ENCODE measurements at places on chromosomes 2 and 18. TPM values are rescaled to one million over a fixed set of nuclear protein-coding genes. Genes with fewer than 3 reads are reported as not detected.

DNA sequence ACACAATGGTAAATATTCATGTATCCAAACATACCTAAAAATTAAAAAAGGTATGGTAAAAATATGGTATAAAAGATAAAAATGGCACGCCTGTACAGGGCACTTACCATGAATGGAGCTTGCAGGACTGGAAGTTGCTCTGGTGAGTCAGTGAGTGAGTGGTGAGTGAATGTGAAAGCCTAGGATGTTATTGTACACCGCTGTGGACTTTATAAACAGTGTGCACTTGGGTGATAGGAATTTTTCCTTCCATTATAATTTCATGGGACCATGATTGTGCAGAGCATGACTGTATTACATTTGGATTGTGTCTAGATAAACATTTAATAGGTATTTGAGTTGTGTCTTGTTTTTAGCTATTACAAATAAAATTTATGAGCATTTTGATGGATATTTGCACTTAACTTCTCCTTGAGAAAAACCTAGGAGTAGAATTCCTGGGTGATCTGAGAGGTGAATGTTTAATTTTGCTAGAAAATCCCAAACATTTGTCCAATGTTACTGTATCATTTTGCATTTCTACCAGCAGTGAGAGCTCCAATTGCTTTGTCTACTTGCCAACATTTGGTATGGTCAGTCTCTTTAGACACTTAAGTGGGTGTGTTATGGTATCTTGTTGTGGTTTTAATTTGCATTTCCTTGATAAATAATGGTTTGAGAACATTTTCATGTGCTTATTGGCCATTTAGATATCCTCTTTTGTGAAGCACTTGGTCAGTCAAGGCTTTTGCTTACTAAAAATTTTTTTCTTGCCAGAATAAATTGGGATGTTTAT, 81.7 kb downstream of the BCL2L11 start:
- no peak for DNase-seq
- no peak overlapping the region for H3K27ac ChIP-seq
- H3K4me1 ChIP-seq, result no peaks in the 10 kb centered on the region
- H3K4me3 ChIP-seq, result no peak overlapping the region

- H3K4me1 ChIP-seq, result no peaks in the 10 kb centered on the region
- H3K27me3 ChIP-seq, result peaks cover 17% of the 10 kb centered on the region
- no peak overlapping the region for H3K4me3 ChIP-seq
- no peak overlapping the region for H3K27ac ChIP-seq
- DNase-seq, result no peak
Observed at GRCh38 chr18:493986-494983, 6.2 kb downstream of the COLEC12 start.

GRCh38 chr2:25991965-25992364, 9.7 kb upstream of the KIF3C start:
- peaks cover 17% of the 10 kb centered on the region for H3K4me1 ChIP-seq
- H3K4me3 ChIP-seq, result no peak overlapping the region
- H3K36me3 ChIP-seq, result no peaks in the 10 kb centered on the region
- peak overlapping the region; percentile 48 for H3K27ac ChIP-seq

DNA sequence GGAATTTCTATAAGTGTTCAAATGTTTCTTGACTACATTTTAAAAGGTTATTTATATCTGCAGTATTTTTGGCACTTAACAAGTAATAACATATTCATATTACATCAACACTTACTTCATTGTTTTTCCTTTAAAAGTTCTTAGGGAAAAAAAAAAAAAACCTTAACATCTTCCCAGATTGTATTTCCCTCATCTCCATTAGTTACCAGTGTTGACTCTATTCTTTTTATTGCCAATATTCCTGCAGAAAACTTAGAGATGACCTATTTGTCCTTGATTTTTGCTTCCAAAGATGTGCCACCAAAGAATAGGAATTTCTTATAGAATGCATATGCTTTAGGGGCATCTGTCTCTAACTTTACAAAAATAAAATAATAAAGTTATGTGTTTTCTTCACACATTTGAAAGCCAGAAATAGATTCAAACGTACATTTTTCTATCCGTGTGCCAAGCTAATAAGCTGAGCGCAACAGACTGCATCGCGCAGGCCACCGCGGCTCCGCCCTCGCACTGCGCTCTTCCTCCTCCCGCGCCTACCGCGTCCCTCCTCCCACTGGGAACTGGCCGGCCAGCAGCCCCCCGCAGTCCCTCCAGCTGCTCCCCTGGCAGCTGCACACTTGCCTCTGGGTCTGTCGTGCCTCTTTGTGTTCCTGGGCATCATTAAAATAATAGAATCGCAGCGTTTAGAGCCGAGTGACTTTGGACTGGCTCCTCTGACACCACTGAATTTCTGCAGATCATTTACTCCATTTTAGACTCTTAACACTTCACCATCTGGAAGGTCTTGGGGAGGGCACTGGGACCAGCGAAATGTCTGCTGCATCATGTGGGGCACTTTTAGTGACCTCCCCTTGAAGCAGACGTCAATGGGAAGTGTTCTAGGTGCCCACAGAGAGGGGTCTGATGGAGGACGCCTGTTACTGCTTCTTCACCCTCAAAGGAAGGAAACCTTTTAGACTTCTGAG, 21.2 kb upstream of the NAB1 start:
- H3K4me1 ChIP-seq, result peaks cover 13% of the 10 kb centered on the region
- peak; percentile 78 for DNase-seq
- H3K4me3 ChIP-seq, result peak overlapping the region; percentile 19
- H3K36me3 ChIP-seq, result no peaks in the 10 kb centered on the region
- H3K27ac ChIP-seq, result peak overlapping the region; percentile 66

GRCh38 chr2:154125891-154126290, 254.2 kb downstream of the GALNT13 start:
- H3K4me3 ChIP-seq, result no peak overlapping the region
- DNase-seq, result no peak
- no peaks in the 10 kb centered on the region for H3K36me3 ChIP-seq
- no peak overlapping the region for H3K27ac ChIP-seq
- no peaks in the 10 kb centered on the region for H3K4me1 ChIP-seq

GRCh38 chr2:54497763-54498680, 41.9 kb downstream of the SPTBN1 start:
- no peaks in the 10 kb centered on the region for H3K4me1 ChIP-seq
- DNase-seq, result no peak
- H3K4me3 ChIP-seq, result no peak overlapping the region
- H3K27me3 ChIP-seq, result no peaks in the 10 kb centered on the region
- no peaks in the 10 kb centered on the region for H3K36me3 ChIP-seq

DNA sequence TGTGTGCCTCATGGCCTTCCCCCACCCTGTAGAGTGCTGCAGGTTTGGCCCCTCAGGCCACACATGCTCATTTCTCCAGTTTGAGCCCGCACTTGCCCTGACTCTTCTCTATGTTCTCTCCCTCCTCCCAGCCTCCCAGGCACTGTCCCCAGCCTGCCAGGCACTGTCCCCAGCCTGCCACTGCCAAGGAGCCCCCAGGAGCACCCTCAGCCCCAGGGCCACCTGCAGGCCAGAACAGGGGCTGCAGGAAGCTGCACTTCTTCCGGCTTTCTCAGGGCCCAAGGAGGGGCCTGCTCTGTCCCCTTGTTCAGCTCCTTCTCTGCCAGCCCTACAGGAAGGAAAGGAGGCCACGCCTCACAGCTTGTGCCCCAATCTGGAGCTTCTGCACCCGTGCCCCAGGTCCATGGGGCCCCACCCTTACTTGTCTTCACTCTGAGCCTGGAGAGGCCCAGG, 31.6 kb downstream of the CYP26B1 start:
- no peaks in the 10 kb centered on the region for H3K4me1 ChIP-seq
- H3K36me3 ChIP-seq, result no peaks in the 10 kb centered on the region
- no peaks in the 10 kb centered on the region for H3K27me3 ChIP-seq
- H3K4me3 ChIP-seq, result no peak overlapping the region

DNA sequence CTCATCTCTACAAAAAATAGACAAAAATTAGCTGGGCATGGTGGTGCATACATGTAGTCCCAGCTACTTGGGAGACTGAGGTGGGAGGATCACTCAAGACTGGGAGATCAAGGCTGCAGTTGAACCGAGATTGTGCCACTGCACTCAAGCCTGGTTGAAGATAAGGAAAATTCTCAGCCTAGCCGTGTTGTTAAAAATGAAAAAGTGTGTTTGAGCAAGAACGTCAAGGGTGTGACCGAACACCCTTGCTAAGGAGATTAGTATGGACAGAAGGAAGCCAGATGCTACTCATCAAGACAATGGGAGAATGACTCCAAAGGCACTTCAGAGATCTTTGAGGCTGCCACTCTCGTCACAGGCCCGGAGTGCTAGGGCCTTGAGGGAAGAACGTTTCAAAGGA, 70.0 kb upstream of the NDUFV2 start:
- H3K36me3 ChIP-seq, result no peaks in the 10 kb centered on the region
- no peak for DNase-seq
- H3K4me3 ChIP-seq, result no peak overlapping the region
- H3K27ac ChIP-seq, result no peak overlapping the region
- H3K4me1 ChIP-seq, result no peaks in the 10 kb centered on the region

- peaks cover 14% of the 10 kb centered on the region for H3K36me3 ChIP-seq
- no peaks in the 10 kb centered on the region for H3K27me3 ChIP-seq
- H3K4me1 ChIP-seq, result peaks cover 72% of the 10 kb centered on the region
Observed at GRCh38 chr2:48343571-48344440, 186.1 kb upstream of the STON1 start.

DNA sequence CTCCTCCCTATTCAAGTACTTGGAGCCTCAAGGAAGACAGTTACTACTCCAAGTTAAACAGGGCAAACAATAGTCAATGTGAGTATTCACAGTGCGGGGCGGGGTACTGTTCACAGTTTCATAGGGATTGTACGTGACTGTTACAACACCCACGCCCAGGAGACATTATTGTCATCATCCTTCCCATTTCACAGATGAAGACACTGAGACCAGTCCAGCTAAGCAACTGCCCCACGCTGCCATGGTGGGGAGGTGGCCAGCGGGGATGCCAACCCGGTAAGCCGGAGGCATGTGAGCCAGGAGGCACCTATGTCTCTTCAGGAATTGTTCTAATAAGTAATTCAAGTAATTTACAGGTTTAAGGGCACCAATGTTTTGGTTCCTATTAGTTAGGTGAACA, 982 bp downstream of the HJURP start:
- no peaks in the 10 kb centered on the region for H3K36me3 ChIP-seq
- no peak overlapping the region for H3K27ac ChIP-seq
- DNase-seq, result no peak

- H3K27me3 ChIP-seq, result no peaks in the 10 kb centered on the region
- H3K4me1 ChIP-seq, result peaks cover 25% of the 10 kb centered on the region
Observed at GRCh38 chr2:26184121-26184520, 11.2 kb downstream of the GAREM2 start.

- H3K36me3 ChIP-seq, result no peaks in the 10 kb centered on the region
- H3K4me3 ChIP-seq, result no peak overlapping the region
- H3K27ac ChIP-seq, result no peak overlapping the region
- H3K27me3 ChIP-seq, result no peaks in the 10 kb centered on the region
- no peak for DNase-seq
Observed at GRCh38 chr2:133138693-133139092, 429.6 kb downstream of the NCKAP5 start.

GRCh38 chr2:64036034-64036705, 16.9 kb upstream of the VPS54 start:
- no peak for DNase-seq
- H3K4me3 ChIP-seq, result no peak overlapping the region
- no peak overlapping the region for H3K27ac ChIP-seq
- peaks cover 30% of the 10 kb centered on the region for H3K4me1 ChIP-seq

GRCh38 chr2:183935005-183935404, 663.3 kb upstream of the ZNF804A start:
- no peaks in the 10 kb centered on the region for H3K27me3 ChIP-seq
- no peak overlapping the region for H3K27ac ChIP-seq
- H3K4me1 ChIP-seq, result no peaks in the 10 kb centered on the region
- H3K36me3 ChIP-seq, result no peaks in the 10 kb centered on the region
- H3K4me3 ChIP-seq, result no peak overlapping the region

GRCh38 chr18:63057707-63058106, 261.9 kb downstream of the BCL2 start:
- H3K27me3 ChIP-seq, result no peaks in the 10 kb centered on the region
- H3K4me1 ChIP-seq, result peaks cover 7% of the 10 kb centered on the region
- DNase-seq, result no peak
- no peaks in the 10 kb centered on the region for H3K36me3 ChIP-seq

- H3K27me3 ChIP-seq, result no peaks in the 10 kb centered on the region
- H3K36me3 ChIP-seq, result no peaks in the 10 kb centered on the region
Observed at GRCh38 chr2:127932199-127932876, 46.6 kb upstream of the AMMECR1L start.

DNA sequence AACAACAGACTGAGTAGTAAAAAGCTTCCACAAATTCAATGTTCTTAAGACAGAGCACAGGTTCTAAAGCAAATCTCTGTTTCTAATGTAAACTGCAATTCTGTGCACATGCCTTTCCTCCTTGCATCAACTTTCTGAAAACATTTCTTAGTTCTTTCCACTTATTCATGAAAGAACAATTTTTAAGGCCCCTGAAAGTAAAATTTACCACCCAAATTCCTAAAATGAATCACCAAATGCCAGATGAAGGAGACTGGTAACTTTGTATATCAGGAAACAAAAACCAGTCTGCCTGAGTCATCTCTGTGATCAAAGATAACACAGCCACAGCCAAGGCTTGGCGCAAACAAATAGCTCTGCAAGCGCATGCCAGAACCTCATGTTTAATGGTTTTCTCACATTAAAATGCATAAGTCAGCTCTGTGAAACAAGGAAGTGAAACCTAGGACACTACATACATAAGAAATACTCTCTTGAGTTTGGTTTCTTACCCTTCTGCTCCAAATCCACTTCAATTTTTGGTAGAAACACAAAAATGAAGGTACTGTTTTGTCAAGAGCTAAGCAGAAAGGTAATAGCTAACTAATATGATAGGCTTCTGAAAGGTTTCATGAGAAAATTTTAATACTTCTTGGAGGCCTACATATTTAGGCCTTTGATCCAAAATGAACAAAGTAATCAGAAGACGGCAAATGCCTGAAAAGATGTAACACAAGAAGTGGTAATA, 169.4 kb downstream of the THADA start:
- DNase-seq, result peak; percentile 81
- no peaks in the 10 kb centered on the region for H3K27me3 ChIP-seq
- peak overlapping the region; percentile 78 for H3K27ac ChIP-seq
- peaks cover 33% of the 10 kb centered on the region for H3K4me1 ChIP-seq
- H3K36me3 ChIP-seq, result peaks cover 22% of the 10 kb centered on the region

DNA sequence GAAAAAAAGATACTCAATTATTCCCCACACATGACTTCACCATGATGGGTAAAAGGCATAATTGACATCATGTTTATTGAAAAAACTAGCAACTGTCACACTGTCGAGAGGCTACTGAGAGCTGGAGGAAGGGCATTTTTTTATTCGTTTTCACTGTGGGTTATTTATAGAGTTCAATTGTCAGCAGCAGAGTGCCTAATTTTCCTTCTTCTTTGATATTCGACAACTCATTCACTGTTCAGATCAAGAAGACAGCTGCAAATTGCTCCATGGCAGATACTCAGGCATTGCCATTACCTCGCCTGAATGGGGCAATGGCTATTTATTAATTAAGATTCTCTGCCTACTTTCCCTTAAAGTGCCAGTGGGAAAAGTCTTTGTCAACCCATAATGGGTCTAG, 197.5 kb upstream of the NRP2 start:
- no peaks in the 10 kb centered on the region for H3K4me1 ChIP-seq
- H3K4me3 ChIP-seq, result no peak overlapping the region
- H3K27me3 ChIP-seq, result no peaks in the 10 kb centered on the region

- peaks cover 46% of the 10 kb centered on the region for H3K4me1 ChIP-seq
- peak overlapping the region; percentile 89 for H3K4me3 ChIP-seq
- H3K27ac ChIP-seq, result peak overlapping the region; percentile 100
Observed at GRCh38 chr2:200810252-200810997, 1.3 kb upstream of the BZW1 start.

The NDC80 gene
- total RNA-seq, result 4.4 TPM

The XDH gene
- not detected for total RNA-seq

The CNGA3 gene
- not detected for total RNA-seq

The BBS5 gene
- total RNA-seq, result 7.2 TPM

The CD207 gene
- not detected for total RNA-seq

The POTEJ gene
- not detected for total RNA-seq

The UGT1A4 gene
- not detected for total RNA-seq

All from spleen (tissue), 13 donors.